ENCODE measurements at places on chromosomes 1 and 21. TPM values are rescaled to one million over a fixed set of nuclear protein-coding genes. Genes with fewer than 3 reads are reported as not detected.

GRCh38 chr1:17198476-17199258 is 6.3 kb upstream of the PADI1 start:
- DNase-seq: no peak

Gene LCE3D
- not detected for polyA plus RNA-seq

GRCh38 chr21:38459490-38459889 is 38.8 kb downstream of the ERG start:
- DNase-seq: no peak

DNA sequence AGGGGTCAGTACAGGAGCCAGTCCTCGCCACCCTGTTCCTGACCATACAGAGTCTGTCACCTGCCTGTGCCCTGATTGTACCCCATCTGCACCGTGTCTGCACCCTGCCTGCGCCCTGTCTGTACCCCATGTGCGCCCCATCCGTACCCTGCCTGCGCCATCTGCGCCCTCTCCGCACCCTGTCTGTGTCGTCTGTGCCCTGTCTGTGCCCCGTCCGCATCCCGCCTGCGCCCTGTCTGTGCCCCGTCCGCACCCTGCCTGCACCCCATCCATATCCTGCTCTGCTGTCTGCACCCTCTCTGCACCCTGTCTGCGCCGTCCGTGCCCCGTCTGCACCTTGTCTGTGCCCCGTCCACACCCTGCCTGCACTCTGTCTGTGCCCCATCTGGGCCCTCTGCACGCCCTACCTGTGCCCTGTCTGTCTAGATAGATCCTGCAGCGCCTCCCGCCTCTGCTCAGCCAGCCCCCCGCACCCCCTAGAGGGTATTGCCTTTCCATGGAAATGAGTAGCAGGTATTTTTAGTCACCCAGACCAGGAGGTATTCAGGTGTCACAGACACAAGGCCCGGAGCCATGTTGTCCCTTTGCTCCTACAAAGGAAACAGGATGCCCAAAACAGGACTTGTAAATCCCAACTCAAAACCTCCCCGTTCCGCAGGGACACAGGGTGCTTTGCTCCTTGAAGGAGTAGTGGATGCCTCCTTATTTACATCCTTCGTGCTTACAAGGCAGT is 7.7 kb upstream of the NPHP4 start:
- no peak for DNase-seq

- DNase-seq: no peak
Observed at GRCh38 chr21:41582866-41583265, 74.9 kb upstream of the TMPRSS2 start.
